Activated CD8-positive, alpha-beta memory T cell treated with anti-CD3 and anti-CD28 coated beads for 1 hour (primary cell): ENCODE measurements at places on chromosomes 2 and 18.

DNA sequence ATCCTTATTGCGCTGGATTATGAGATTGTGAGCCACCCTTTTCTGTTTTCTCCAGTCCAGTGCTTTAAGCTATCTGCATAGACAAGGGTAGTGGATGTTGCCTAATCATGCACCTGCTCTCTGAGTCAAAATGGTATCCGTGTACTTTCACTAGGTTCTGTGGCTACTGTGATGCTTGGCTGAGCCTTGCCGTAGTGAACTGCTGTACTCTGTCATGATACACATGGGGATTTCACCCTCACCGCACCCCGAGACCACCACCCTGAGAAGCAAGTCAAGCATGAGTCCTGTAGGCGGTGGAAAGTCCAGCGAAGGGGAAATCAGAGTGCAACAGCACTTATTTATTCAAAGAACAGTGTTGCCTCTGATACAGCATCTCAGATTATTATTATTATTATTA, 55.0 kb downstream of the ARHGAP25 start:
- no peak for DNase-seq

DNA sequence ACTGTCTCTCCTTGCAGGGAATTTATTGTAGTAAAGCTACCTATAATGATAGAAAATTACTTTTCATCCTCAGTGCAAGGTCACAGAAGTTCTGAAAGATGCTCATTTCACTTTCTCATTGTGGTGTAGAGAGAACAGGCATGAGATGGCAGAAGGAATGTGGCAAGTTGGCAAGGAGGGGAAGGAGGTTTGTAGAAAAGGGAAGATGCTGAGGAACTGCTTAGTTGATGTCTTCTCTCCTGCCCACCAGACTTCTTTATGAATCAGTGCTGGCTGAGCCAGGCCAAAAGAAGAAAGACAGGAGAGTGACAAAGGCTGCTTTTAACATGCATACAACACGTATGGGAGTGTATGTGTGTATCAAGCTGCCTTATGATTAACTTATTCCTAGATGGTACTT, 164.4 kb downstream of the PRPF40A start:
- no peak for DNase-seq

DNA sequence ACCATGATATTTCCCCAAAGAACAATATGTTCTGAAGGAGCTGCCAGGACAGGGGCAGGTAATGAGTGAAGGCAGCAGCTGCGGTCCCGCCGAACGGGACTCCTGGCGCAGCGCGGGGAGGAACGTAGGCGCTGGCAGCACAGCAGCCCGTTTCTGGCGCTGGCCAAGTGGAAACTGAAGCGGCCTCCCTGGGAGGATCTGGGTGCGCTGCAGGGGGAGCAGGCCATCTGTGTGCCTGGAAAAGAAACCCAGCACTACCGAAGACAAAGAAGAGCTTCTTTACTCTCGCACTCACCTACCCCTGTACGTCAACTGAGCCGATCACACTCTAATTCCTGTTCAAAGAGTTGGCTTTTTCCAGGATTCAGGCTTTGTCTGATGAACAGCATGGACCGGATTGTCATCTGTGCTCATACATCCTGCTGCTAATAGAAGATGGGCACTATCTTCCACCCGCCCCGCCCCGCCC, 11.8 kb downstream of the G6PC2 start:
- DNase-seq: no peak

- no peak for DNase-seq
Measured at GRCh38 chr2:238942726-238943300, 94.9 kb downstream of the TWIST2 start.

DNA sequence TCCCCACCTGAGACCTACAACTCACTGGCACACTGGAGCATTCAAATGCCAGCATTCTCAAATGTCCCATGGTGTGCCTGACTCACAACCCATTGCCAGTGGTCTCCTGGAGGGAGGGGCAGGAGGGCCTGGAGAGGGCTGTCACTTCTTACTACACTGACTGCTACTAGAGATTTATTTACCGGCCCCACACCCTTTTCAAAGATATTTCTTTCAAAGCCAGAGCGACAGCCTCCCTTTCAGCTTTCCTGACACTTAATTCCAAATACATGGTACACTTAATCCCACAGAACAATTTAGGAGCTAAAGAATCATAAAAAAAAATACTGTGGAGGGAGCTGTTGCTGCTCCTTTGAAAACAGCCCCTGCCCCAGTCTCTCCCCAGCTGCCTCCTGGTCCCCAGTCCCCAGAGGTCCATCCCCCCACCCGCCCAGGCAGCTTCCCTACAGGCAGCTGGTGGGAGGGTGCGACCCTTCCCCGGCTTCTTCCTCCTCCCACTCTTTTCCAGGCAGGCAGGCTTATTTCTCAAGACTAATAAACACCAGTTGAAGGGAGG, 129.1 kb upstream of the SMAD2 start:
- DNase-seq: no peak

- no peak for DNase-seq
Measured at GRCh38 chr18:49650426-49650891, 88.6 kb downstream of the LIPG start.

DNA sequence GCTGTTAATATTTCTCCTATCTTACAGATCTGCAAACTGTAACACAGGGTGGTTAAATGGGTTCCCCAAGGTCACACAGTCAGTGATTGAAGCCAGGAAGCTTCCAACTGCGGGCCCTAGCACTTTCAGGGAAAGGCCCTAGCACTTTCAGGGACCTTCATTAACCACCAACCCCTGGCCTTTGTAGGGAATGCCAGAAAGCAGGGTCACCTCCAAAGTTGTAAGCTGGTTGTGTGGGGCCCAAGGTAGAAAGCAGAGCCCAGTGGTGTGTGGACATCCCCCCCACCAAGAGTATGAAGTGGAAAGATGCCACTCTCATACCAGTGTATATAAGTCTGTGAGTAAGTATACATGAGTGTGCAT, 4.4 kb downstream of the DLX2 start:
- DNase-seq: no peak

DNA sequence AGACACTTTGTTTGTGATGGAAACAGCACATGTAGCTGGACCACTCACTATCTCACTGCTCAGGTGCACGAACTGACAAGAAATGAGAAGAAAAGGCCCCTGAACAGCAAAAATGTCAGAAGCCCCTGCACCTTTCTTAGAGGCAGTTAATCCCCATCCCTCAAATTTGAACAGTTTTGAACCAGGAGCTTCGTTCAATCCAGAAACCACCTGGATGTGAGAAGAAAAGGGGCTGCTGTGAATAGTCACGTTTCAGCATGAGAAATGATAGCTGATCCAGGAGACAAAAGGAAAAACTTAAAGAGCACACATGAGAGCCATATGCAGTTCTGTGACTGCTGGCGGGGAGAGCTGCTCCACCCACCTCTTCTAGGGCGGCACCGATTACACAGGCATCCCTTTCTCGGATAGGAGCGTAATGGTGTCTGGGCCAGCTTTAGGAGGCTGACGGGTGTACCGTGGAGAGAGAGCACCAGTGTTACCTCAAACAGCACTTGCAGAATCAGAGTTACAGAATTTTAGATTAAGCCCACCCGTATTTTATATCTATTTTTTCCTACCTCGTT, 117.0 kb upstream of the EML6 start:
- no peak for DNase-seq

DNA sequence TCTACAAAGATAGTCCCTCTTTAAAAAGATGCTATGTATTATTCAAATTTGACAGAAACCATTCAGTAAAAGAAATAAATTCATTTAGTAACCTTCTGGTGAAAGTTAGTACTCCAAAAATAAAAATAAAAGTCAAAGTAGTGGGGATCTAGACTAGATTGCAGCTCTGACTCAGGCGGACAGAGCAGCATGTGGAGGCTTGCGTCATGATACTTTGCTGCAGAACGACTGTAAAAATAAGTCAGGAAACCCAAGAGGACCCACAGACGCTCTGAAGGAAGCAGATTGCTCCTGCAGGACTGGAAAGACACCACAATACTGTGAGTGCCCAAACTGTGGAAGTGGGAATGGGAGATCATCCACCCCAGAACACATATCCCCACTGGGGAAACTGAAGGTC, 301.9 kb downstream of the RIT2 start:
- no peak for DNase-seq

- no peak for DNase-seq
Measured at GRCh38 chr2:120421126-120421829, 75.3 kb downstream of the INHBB start.

GRCh38 chr2:37786854-37787253, 115.4 kb upstream of the CDC42EP3 start:
- DNase-seq: no peak

GRCh38 chr2:44424211-44424610, 62.5 kb downstream of the CAMKMT start:
- no peak for DNase-seq

DNA sequence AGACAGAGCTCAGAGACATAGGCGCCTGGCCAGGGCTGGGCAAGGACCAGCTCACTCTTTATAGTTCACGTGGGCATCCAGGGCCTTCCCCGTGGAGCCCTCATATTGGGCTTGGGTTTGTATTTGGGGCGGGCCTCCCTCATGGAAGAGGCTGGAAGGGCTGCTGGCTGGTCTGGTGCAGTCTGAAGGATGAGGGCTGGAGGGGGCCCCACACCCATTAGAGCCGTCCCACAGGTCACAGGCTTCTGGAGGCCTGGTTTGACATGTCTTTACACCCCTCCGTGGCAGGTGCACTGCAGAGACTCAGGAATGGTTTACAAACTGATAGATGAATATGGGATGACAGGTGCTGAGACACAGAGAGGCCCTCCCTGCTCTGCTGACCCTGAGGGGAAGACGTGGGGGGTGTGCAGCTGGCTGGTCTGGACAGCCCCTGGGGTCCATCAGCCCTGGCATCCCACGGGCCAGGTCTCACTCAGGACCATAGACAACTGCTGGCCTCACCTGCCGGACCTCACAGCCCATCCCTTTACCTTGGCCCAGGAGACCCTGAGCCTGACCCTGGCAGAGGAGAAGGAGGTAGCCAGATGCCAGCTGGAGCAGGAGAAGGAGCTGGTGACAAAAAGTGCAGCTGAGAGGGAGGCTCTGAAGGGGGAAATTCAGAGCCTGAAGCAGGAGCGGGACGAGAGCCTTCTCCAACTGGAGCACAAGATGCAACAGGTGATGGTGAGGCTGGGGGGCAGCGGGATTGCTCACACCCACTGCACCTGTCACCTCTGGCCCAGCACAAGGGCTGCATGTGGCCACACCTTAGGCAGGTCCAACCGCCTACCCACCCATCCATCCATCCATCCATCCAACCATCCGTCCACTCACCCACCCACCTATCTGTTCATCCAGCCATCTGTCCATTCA, 43.9 kb downstream of the CROCC2 start:
- DNase-seq: no peak

GRCh38 chr2:233492751-233493150, 73.8 kb downstream of the USP40 start:
- DNase-seq: no peak

DNA sequence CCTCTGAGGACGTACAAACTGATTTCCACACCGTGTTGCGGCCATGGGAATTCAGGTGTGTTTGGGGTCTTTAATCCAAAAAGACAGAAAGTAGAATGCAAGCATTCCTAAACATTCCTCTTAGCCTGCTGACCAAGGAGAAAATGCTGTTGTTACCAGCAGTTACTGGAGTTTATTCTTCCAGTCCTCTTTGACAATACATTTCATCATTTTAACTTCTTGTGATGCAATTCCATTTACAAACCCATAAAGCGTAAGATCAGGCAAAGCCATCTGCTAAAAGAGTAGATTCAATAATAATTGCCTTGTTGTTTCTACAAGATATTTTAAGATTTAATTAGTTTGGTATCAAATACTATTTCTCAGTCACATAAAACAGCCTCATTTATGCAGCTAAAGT, 32.7 kb downstream of the SPIRE1 start:
- DNase-seq: no peak

GRCh38 chr2:43221124-43221762, 5.2 kb downstream of the ZFP36L2 start:
- DNase-seq: no peak

DNA sequence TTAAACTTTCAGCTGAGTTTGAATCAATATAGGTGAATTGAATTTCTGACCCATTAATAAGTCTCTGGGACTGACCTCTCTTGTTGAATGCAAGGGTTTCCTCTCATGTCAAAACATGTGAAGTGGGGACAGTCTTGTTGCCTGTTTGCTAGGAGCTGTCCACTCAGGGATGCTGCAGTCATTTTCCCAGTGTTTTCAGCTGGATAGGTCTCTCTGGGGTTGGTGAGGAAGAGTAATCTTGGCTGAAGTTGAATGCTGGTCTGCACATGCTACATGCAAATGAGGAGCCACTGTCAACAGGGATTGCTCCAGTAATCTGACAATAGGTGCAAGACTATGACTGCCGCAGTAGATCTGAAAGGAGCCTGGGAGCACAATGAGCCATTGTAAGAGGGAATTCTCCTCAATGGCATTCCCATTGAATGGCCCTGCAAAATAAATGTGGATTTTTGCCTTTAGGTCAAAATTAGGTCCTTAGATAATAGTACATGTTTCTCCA, 34.1 kb upstream of the IL1RL1 start:
- DNase-seq: no peak

DNA sequence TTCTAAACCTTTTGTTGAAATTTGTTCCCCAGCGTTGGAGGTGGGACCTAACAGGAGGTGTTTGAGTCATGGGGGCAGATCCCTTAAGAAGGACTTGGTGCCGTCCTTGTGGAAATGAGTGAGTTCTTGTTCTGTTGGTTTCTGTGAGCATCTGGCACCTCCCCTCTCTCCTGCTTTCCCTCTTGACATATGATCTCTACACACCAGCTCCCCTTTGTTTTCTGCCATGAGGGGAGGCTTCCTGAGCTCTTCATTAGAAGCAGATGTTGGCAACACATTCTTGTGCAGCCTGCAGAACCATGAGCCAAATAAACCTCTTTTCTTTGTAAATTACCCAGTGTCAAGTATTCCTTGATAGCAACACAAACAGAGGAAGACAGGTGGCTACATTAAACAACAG, 23.8 kb downstream of the NABP1 start:
- DNase-seq: no peak

- DNase-seq: no peak
Measured at GRCh38 chr2:207296265-207296948, 130.7 kb upstream of the KLF7 start.

- DNase-seq: no peak
Measured at GRCh38 chr2:239811111-239811781, 213.9 kb downstream of the NDUFA10 start.

- DNase-seq: no peak
Measured at GRCh38 chr18:42936289-42936688, 179.2 kb downstream of the RIT2 start.

GRCh38 chr2:209495855-209496585, 72.2 kb downstream of the MAP2 start:
- DNase-seq: no peak

DNA sequence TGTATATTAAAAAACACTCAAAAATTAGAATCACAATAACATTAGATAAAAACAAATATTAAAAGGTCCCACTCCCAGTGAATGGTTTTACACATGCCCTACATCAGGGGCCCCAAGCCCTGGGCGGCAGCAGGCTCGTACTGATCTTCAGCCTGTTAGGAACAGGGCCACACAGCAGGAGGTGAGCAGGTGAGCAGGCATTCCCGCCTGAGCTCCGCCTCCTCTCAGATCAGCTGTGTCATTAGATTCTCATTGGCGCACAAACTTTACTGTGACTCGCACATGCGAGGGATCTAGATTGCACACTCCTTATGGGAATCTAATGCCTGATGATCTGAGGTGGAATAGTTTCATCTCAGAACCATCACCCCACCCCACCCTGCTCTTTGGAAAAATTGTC, 74.2 kb downstream of the MBD2 start:
- no peak for DNase-seq

- DNase-seq: no peak
Measured at GRCh38 chr2:67574230-67574629, 177.1 kb downstream of the ETAA1 start.

GRCh38 chr2:162298669-162299335, 19.7 kb downstream of the IFIH1 start:
- no peak for DNase-seq

GRCh38 chr2:45984896-45985473, 312.2 kb upstream of the EPAS1 start:
- DNase-seq: no peak
